ENCODE measurements at places on chromosomes 3 and 15.
A peak's percentile ranks its signal among the peaks of the same experiment; 100 is the strongest.

DNA sequence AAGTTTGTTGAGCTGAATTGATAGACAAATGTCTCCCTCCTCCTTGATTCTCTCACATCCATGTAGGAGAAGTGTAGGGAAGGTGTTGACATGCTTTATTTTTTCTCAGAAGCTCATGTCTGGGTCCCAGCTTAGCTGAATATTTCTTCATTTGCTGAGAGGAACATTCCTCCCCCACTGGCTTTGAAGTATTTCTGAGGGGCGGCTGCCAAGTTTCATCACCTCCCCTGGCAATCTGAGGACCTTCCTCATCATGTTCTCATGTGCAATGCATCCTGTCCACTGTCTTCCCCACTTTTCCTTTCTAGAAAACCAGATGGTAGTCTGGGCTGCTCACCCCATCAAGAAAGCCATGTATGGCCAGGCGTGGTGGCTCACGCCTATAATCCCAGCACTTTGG lies 168.9 kb upstream of the RGMA start:
- DNase-seq = no peak

DNA sequence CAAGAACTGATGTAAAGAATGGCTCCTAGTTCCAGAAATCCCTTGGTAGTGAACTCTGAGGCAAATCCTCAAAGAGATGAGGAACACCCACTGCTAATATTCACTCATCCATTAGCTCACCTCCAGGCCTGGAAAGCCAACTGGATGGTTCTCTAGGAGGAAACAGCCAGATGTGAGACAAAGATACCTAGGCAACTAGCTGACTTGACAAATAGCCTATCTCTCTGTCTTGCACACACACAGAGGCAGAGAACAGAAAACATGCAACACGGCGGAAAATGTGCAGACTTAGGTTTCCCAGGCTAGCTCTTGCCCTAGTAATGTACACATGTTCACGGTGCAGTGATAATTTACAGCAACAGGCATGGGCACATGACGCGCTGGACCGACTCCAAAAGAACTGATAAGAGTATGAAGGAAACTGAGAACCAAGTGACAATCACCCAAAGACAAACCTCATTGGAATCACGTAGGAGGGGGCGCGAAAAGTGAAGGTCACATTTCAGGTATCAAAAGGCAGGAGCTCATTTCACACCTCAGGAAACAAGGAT lies 318.1 kb downstream of the FOXP1 start:
- DNase-seq = no peak

DNA sequence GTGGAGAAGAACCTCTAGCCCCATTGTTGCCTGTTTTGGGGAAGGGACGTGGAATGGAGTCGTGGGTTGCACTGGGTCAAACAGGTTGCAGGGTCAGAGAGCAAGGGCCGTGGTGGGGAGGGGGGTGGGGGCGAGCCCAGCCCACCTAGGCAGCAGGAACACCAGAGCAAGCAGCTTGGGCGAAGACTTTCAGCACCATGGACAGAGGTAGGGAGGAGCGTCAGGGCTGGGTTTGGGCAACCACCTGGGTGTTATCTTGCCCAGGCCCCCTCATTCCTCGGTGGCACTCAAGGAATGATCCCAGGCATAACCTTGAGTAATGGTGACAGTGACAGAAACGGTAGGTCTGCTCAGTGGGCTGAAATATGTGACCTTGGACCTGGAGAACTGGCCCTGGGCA lies 45.9 kb upstream of the TMEM115 start:
- DNase-seq = no peak

GRCh38 chr15:77695961-77696582 lies 63.4 kb upstream of the LINGO1 start:
- DNase-seq = no peak

DNA sequence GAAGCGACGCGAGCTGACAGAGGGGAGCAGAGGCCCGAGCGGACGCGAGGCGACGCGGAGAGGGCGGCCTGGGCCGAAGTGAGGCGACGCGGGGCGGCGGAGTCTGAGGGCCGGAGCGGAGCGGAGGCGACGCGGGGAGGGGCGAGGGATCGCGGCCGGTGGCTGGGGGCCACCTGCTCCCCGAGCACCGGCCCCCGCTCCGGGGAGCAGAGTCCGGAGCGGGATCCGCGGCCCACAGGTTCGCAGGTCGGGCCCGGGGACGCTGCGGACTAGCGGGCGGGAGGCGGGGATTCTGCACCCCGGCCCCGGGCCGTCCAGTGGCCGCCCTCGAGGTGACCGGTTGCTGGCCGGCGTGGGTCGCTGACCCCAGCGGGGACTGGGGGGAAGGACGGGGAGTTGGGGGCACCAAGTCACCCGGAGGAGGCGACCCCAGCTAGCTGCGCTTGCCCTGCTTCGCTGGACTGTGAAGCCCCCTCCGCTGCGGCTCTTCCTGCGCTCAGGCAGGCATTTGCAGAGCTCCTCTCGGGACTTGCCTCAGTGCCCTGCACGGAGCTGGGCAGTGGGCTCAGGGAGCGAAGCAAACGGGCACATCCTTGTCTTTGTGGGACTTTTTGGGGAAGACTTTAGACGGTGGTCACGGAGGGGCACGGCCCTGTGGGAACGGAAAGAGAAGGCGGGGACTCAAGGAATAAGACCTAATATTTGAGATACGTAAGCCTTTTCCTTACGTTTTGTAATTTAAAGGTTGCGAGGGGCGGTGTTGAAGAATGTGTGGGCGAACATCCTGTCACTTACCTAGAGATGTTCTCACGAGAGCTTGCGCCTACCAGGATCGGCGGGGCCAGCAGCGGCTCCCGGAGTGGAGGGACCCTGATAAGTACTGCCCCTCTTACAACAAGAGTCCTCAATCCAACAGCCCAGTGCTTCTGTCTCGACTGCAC lies 566 bp downstream of the HMCES start:
- DNase-seq = peak; percentile 68

DNA sequence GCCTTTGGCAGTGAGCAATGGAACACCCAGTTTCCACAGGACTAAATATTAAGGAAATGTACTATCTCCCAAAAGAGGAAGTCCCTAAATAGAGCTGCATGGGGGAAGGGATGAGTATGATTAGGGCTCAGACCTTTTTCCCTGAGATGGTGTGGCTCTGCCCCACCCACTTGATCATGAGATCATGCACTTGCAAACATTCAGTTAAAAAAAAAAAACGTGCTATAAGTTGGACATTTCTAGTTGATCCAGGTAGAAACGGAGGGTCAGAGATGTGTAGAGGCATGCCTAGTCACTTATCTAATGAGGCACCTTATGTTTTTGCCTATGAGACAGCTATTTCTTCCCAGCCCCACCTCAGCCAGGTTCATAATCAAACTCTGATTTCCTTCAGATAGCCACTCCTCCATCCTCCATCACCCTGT lies 24.5 kb upstream of the SSR3 start:
- DNase-seq = no peak

DNA sequence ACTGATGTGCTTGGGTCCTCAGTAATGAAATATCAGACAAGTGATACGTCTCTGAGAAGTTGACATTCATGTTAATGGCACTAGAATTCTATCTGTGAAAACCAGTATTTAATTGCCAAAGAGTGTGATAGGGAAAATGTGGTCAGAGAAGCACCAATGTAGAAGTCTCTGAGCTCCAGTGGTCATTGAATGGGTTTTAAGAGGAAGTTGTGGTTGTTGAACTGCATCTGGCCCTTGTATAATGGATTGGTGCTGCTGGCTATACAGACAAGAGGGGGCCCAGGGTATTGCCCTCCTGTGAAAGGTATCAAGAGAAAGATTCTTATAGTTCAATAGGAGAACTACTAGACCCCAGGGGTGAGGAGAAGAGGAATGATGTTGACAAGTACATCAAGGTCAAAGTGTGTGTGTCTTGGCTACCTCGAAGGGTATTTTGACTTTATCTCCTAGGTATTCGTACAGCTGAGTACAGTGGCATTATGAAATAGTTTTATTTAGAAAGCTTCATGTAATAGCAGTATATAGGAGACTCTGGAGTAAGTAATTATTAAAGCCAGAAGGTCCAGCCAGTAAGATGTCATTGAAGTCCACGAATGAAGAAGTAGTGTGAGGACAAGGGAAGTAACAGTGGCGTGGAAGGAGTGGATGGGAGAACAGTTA lies 47.1 kb downstream of the CHD2 start:
- no peak for DNase-seq

- no peak for DNase-seq
Measured at GRCh38 chr3:124694486-124694885, 35.8 kb upstream of the UMPS start.

- no peak for DNase-seq
Measured at GRCh38 chr3:9986230-9986725, 363 bp downstream of the EMC3 start.

DNA sequence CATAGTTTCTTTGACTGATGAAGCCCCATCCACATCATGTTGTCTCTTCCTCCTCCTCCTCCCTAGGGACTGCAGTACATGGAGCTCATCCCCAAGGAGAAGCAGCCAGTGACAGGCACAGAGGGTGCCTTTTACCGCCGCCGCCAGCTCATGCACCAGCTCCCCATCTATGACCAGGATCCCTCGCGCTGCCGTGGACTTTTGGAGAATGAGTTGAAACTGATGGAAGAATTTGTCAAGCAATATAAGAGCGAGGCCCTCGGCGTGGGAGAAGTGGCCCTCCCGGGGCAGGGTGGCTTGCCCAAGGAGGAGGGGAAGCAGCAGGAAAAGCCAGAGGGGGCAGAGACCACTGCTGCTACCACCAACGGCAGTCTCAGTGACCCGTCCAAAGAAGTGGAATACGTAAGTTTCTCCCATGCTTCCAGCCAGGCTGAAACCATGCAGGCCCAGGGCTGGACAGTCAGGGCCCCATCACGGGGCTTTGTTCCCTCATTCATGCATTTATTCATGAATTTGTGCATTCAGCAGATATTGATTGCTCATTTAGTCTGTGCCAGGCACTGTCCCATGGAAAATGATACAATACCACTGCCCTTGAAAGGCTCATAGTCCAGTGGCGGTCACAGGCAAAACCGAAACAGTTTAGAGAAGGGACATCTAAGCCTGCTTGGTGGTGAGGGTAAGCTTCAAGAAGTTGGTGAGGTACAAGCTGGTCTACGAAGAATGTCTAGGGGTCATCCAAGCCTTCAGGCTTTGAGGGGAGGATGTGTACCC lies 47.1 kb downstream of the LMCD1 start:
- DNase-seq = no peak

- DNase-seq = no peak
Measured at GRCh38 chr3:65978116-65978515, 60.6 kb downstream of the MAGI1 start.

- no peak for DNase-seq
Measured at GRCh38 chr15:60679256-60679655, 200.3 kb upstream of the ICE2 start.

DNA sequence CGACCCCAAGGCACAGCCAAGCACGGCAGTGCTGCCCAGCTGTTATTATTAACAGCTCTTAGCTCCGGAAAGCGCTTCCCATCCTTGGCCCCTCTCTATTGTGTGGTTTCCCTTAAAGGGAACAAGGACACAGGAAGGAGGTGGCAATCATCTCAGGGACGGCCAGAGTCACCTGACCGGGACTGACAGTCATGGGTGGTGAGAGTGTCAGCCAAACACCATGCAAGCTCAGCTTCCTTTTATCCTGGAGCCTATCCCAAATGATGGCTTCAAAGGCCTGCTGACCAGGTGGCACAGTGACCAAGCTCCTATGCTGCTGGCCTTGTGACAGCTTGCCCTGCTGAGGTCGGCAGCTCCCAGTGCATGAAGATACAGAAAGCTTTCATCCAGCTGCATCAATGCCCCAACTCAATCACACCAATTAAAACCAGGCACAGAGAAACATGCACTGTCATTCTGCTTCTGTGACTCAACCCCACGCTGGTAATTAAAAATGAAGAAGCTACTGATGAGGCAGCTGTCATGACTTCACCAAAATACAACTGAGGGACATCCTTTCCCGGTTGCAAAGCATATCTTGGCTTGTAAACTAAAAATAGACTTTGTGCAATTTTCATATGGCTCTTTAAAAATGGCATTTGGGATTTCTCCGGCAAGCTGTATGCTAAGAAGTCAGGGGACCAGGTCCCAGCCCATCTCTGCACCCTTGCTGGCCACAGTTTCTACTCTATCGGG lies 34.0 kb downstream of the PCSK6 start:
- DNase-seq = no peak

DNA sequence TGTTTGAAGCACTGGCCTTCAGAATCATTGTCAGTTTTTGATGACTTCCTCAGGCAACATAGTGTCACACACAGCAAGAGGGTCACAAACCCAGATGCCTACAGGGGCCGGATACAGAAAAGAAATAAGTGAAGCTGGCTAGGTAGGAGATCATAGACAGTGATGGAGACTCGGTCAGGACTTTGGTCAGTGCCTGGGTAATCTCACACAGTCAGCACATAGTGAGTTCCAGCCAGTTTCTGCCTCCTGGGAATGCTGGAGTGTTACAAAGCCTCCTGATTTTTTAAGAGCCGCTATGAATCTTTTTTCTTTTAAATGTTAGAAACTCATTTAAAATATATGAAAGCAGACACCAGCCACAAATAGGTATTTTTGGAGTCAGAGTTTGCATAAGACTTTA lies 399.1 kb downstream of the IL5RA start:
- DNase-seq = no peak

DNA sequence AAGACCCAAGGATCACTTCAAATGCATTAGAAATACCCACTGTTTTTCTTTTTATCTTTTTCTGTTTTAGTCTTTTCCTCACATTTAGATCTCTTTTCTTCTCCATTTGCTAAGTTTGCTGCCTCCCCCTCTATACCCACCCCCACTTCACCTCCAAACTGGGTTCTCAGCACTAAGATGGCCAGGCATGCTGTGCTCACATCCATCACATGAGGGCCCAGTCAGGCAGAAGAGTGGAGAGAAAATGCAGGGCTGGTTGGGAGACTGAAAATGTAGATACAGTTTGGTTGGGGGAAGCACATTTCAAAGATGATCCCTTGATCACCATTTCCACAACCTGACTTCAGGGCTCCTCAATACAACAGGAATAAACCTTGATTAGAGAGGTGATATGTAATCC lies 8.7 kb downstream of the GAP43 start:
- DNase-seq = no peak

DNA sequence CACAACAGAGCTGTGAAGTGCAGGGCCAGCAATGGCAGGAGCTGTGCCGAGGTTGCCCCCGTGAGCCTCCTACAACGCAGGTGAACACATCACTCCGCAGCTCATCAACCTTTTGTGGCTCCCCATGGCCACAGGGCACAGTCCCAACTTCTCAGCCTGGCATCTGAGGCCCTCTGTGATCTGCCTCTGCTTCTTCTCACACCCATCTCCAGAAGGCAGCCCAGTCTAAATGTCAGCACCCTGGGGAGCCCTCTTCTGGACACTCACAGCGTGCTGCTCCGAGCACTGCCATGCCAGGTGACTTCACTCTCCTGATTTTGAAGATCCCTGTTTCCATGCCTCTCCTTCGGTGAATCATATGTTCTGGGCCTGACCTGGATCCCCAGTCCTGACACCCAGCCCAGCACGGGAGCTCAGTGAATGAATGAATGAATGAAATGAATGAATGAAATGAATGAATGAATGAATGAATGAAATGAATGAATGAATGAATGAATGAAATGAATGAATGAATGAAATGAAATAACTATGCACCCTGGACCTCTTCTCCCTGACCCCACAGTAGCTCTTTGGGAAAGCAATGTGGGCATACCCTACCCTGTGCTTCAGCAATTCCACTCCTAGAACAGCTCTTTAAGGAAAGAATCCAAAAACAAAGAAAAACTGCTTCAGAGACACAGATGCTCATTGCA lies 17.9 kb upstream of the SKIC8 start:
- no peak for DNase-seq

All from stimulated activated naive CD8-positive, alpha-beta T cell treated with anti-CD3 and anti-CD28 coated beads, Interleukin-15, amount 100 ng/mL, for 72 hours (primary cell).